Activated CD4-positive, alpha-beta T cell treated with anti-CD3 and anti-CD28 coated beads, Interleukin-2, amount 50 U/mL, for 1 hour (primary cell): ENCODE measurements at places on chromosomes 16 and 17.

- DNase-seq = no peak
Observed at GRCh38 chr16:4529085-4530060, 9.2 kb downstream of the CDIP1 start.

DNA sequence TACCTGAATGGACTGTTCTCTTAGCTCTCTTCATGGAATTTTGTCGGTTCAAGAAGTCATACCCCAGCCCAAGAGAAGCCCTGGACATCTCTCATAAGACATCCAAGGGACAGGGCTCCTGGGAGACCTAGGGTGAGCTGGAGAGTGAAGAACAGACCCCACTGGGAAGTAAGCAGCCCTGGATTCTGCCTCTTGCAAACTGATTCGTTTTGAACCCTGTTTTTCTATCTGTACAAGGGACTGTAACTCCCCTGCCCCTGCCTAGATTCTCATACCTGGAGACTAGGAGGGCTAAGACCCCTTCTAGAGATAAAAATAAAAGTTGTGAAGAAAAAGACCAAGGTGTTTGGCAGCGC is 449 bp downstream of the CCL3L1 start:
- DNase-seq = no peak

GRCh38 chr16:71472051-71472450 is 10.0 kb upstream of the ZNF23 start:
- DNase-seq = no peak

DNA sequence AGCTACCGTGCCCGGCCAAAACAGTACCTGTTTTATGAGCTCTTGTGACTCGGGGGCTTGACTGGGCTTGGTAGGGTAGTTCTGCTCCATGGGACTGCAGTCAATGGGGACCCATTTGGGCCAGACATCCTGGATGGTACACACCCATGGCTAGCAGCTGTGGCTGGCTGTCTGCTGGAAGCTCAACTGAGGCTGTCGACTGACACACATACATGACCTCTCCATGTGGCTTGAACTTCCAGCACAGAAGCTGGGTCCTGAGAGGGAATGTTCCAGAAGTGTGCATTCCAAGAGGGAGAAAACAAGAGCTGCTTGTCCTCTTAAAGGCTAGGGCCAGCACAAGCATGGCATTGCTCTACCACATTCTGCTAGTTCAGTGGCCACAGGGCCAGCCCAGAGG is 14.9 kb upstream of the NKD1 start:
- no peak for DNase-seq
